ENCODE measurements at places on chromosomes 5 and 9.

DNA sequence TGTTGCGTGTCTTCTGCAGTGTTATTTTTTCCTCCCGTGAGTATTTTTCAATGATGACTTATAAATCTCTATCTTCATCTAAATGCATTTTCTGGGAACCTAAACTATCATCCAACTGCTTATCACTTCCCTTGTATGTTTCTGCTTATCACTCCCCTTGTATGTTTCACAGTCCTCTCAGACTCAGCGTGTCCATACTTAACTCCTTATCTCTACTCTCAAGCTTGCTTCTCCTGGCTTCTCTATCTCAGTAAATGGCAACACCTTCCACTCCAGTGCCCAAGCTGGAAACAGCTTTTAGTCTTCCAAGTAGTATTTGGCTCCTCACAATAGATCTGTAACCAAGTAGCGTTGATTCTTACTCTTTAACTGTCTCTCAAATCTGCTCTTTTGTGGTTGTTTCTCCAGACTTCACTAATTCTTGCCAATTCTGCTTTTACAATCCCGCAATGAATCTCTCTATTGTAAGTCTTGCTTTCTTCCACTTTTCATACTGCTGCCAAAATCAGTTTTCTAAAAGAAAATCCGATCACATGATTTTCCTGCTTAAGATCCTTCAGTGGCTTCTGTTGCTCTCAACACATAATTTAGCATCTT, 33.8 kb upstream of the TXNDC8 start:
- no peak for DNase-seq

DNA sequence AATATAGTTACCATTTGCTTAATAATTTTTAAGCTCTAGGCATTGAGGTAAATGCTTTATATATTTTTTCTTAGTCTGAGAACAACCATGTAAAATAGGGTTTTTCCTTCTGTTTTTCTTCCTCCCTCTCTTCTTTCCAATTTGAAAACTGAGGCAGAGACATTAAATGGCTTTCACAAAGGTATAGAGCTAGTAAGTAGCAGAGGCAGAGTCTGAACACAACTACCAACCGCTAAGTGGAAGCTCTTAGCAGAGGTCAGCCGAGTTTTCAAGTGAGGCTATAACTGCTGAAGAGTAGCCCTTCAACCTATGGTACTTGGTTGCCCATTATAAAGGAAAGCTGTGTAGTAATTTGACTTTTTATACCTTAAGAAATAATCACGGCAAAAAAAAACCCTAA, 187.1 kb downstream of the MEF2C start:
- DNase-seq: no peak

DNA sequence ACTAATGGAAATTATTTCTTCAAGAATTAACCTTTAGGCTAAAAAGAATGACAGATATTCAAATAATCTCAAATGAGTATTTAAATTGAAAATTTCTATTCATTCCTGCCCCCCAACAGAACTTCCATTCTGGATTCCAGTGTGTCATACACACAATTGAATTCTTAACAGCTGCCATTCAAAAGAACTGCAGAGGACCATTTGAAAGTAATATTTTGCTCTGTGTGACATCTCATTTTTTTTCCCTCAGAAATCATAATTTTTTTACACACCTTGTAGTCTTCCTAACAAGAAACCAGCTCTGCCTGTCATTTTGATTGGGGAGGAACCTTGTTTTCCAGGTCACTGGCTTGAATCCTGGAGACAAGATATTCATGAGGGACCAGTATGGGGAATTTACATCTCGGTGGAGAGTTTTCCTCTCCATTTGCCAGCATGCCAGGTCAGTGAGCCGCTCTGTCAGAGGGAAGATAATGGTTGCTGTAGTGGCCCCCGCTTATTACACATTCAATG, 358.7 kb upstream of the ITGA1 start:
- DNase-seq: no peak

DNA sequence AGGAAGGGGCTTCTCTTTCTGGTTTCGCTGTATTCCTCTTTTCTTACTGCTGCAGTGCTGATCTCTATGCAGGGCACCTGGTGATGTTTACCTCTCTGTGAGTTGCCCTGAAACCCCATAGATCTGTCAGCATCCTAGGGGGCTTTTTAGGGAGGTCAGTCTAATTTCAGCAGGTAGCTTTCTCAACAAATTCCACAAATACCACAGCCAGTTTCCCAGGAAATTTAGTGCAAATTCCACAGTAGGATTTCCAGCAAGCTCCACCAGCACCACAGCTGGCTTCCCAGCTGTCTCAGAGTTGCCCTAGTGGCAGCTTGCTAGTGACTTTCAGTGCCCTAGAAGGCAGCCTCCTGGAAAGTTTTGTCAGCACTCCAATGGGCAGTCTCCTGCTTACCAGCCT, 379.1 kb upstream of the SMC2 start:
- no peak for DNase-seq

GRCh38 chr5:122350496-122350895, 38.5 kb downstream of the SNCAIP start:
- DNase-seq: no peak

- DNase-seq: no peak
Observed at GRCh38 chr9:128011071-128011817, 30.5 kb upstream of the EEIG1 start.

GRCh38 chr9:92561374-92562330, 25.9 kb upstream of the ECM2 start:
- DNase-seq: no peak

GRCh38 chr5:383621-384020, 59.4 kb upstream of the EXOC3 start:
- no peak for DNase-seq

GRCh38 chr5:17302604-17303003, 85.2 kb downstream of the BASP1 start:
- peak; percentile 58 for DNase-seq

GRCh38 chr5:136006164-136006563, 22.6 kb upstream of the TGFBI start:
- no peak for DNase-seq

DNA sequence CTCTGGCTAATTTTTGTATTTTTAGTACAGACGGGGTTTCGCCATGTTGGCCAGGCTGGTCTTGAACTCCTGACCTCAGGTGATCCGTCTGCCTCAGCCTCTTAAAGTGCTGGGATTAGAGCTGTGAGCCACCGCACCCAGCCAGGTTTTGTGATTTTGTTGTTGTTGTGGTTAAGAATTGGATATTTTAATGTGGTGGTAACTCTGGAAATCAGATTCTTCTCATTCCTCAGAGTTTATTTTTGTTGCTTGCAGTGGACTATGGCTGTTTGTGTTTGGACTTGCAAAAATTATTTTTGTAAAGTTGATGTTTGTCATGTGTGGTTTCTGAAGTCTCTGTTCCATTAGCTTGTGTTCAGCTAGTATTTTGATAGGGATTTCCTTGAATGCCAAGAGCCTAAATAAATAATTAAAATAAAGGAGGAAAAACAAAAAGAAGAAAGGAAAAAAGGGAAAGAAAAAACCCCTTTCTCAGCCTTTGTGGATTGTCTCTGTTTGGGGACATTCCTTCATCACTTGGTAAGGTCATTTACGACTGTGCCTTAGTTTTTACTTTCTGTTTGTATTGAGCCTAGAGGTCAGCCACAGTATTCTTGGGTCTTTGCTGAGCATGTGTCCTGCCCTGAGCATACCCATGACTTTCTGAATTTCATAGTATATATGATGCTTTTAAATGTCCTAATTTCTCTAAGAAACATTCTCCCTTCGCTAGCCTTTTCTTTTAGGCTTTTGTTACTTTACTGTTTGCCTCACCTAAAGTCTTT, 37.3 kb downstream of the PBX3 start:
- DNase-seq: no peak

GRCh38 chr9:19269582-19269981, 39.1 kb downstream of the DENND4C start:
- DNase-seq: no peak

- peak; percentile 82 for DNase-seq
Observed at GRCh38 chr5:150589862-150590601, 50.4 kb upstream of the SYNPO start.

DNA sequence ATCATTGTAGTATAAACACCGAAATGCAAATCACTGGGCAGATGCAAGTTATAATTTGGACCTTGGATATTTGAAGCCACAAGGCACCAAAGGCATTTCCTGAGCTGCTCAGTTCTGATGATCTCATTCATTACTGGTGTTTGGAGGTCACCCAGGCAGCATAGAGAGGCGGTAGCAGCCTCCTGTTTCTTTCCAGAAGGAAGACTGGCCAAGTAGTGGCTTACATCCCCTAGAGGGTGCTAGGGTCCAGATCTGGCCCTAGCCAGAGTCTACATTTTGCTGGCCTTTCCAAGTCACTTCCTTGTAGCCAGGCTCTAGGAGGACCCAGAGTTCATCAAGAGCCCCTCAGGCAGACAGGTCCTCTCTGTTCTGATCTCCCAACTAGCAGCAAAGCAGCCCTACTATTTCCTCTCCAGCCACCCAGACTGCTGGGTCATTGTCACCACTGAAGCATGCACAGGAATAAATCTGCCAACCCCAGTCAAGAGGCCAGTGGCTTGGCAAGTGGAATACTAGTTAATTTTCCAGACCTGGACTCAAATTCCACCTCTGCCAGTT, 33.4 kb upstream of the TTC1 start:
- no peak for DNase-seq

GRCh38 chr5:127702926-127703561, at the start of gene CCDC192:
CCDC192 (plus strand) TSS chr5:127703391; CDS start chr5:127703446, 55 bp downstream.
- no peak for DNase-seq

DNA sequence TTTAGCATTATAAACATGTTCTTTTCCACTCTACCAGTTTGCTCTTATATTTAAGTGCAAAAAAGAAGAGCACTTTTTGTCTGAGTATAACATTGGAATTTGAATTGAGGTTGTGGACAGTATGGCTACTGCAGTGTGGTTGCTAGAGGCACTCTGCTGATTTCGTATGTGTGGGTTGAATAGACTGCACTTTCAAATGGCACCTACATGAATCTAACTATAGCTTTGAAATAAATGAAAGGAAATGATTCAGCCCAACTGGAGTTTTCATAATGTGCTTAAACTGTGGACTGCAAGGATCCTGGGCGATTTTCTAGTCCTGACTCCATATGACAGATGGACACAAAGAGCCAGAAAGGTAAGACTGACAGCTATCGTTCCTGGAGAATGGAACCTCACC, 657.6 kb upstream of the RIOK2 start:
- no peak for DNase-seq

DNA sequence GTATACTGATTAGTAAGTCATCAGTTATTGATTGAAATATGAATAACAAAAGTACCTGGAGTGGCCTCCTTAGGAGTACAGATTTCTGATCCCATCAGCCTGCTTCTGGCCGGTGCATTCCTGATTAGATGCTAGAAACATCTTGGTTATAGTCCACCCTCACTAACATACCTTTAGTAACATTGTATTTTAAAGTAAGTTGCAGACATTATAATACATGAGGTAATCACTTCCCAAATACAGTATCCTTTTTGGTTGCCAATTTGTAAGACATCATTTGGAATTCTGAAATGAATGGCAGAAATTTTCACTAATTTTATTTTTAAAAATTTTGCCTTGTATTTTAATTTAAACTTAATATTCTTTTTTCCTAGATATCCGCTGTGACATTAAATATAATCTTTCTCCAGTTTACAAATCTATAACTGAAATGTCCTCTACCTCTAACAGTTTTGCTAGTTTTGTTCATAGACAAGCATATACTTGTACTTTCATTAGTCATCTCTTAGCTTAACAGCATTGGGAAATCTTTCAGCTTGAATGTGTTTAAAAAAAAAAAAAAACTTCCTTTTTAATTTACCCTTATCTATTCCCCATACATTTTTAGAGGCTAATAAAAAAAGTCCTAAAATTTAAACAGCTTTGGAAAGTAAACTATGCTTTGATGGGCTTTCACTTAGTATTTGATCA, 178.9 kb downstream of the XRCC4 start:
- no peak for DNase-seq

GRCh38 chr9:137157618-137158415, 12.0 kb downstream of the LRRC26 start:
- no peak for DNase-seq

DNA sequence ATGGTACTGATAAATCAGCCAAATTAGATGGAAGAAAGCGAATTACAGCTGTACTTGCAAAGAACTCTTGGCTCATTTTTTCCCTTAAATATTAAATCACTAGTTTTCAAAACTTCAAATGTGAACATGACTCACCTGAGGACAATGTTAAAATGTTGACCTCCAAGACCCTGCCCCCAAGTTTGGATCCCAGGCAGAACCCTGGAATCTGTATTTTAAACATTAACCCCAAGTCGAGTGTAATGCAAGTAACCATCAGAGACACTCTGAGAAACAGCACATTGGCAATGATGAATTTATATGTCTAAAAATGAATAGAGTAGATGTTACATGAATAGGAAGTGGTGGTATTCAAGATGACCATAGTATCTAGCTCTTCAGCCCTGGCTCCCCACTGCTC, 2.3 kb upstream of the CD274 start:
- DNase-seq: no peak

- no peak for DNase-seq
Observed at GRCh38 chr5:130400091-130400490, 495.8 kb downstream of the CHSY3 start.

GRCh38 chr5:16666883-16667398, 50.1 kb upstream of the RETREG1 start:
- peak; percentile 41 for DNase-seq

DNA sequence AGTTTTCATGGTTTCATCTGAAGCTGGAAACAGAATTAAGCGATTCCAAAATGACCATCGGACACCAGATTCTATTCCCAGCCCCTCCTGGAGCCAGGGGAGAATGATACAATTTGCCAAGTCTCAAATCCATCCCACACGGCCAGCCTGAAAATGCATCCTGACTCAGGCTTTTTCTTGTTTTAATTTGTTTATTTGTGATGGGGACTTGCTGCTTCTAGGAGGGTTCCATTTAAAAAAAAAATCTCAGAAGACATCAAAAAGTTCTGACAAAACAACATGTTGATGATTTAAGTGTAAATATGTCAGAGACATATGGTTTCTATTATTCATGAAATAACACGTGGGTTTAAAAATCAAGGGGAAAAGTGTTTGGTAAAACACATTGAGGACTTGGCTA, 173.2 kb downstream of the GAS1 start:
- no peak for DNase-seq

GRCh38 chr9:19470981-19471650, 62.3 kb downstream of the ACER2 start:
- no peak for DNase-seq

- no peak for DNase-seq
Observed at GRCh38 chr9:129945314-129945713, 97.7 kb downstream of the FNBP1 start.

DNA sequence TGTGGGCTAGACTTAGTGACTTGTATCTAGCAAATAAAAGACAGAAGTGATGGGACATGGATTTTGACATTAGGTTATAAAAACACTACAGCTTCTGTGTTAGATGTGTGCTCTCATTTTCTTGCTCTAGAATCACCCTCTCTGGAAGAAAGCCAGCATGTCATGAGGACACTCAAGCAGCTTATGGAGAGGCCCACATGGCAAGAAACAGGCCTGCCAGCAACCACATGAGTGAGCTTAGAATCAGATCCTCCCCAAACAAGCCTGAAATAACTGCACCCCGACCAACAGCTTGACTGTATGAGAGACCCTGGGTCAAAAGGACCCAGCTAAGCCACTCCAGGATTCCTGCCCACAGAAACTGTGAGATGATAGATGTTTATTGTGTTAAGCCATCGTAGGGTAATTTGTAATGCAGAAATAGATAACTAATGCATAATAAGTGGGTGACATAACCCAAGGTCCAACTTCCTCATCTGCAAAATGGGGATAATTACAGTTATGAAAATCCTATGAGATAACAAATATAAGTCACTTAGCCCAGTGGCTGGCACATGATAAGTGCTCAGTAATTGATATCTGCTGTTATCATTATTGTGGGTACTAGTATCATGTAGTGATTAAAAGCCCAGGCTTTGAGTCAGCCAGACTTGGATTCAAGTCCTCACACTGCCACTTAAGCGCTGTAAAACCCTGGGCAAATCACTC, 86.5 kb downstream of the KLHL3 start:
- DNase-seq: peak; percentile 88

Data from NCI-H446 (cell line).